Heart right ventricle (tissue), 16 donors: ENCODE measurements at places on chromosomes 2 and 18.

GRCh38 chr18:42114310-42114943, 159.4 kb downstream of the PIK3C3 start:
- DNase-seq, result peak; percentile 76

DNA sequence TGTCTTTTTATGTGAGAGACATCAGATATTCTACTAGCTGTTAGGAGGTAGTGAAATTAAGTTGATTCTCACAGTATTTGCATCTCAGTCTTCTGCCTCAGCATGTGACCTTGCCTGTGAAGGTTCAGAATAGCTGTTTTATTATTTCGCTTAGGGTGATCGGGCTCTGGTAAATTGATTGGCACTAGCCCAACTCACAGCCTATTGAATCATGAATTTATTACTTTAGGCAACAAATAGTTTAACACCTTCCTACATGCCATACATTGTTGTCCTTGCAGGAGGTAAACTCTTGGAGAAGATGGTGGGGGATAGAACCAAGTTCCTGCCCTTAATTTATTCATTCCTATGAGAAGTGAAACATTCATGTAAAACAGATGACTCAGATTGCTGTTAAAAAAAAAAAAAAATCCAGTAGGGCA, 101.9 kb downstream of the GPD2 start:
- no peak for DNase-seq

- DNase-seq, result no peak
Measured at GRCh38 chr2:221467610-221468009, 104.5 kb downstream of the EPHA4 start.

DNA sequence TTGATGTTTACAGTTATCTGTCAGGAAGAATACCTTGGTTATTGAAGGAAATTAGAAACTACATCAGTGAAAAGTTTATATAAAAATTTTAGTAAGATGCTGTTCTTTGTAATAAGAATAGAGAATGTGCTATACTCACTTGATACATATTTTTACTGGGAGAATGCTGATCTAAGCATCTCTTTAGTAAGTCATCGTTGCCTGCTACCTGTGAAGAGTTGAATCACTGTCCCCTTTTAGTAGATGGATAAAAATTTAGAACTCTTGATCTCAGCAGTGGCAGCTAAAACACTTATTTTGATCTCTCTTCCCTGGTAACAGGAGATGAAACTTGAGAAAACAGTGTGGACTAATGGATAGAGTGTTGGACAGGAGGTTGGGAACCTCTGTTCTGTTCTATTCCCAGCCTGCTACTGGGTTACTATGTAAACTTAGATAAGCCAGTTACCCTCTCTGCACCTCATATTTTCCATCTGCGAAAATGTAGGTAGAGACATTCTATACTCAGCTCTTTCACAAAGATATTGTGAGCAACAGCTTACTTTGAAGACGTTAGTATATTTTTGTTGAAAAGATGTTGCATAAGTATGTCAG, 100.3 kb downstream of the FEZ2 start:
- no peak for DNase-seq

GRCh38 chr2:136093583-136093982, 24.4 kb downstream of the CXCR4 start:
- no peak for DNase-seq

DNA sequence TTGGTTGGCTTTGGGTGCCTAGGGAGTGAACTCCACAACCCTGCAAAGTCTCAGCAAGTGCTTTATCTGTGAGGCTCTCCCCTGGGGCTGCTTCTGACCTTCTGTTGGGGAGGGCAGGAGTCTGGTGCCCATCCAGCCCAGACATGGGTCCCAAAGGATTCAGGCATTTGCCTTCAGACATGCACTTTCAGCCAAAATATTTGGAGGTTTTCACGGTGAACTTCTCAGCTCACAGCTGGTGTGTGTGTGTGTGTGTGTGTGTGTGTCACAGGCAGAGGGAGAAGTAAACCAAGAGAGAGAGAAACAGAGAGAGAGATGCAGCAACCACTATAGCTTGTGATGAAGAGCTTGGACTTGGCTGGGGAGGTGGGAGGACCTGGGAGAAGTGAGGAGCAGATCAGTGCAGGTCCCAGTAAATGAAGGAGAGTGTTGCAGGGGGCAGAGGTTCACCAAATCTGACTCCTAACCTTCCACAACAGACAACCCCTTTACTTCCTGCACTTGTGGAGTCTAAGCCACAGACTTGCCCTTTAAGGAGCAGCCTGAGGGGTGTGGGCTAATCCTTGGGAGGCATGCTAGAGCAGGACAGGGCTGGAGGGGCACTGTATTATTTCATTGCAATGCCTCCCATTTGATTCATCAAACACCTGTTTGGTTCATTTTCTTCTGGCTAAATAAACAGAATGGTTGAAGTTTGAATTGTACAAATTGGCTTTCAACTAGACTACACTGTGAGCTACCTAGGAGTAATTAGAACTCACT, 14.1 kb downstream of the SLC9A4 start:
- DNase-seq, result no peak

DNA sequence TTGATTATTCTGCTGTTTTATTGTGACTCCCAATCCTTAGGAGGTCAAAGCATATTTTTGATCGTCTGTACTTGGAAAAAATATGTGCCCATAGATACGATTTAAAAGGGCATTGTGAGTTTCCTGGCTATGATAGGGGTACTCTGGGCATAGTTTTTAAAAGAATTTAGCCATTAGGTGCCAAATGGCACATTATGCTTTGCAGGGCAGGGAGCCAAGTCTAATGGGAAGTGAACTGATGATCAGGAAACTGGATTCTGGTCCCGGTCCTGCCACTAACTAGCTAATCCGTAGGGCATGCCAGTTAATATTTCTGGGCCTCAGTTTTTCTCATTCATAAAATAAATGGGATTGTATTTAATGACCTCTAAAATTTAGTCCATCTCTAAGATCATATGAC, 189.3 kb downstream of the LTBP1 start:
- DNase-seq, result no peak

DNA sequence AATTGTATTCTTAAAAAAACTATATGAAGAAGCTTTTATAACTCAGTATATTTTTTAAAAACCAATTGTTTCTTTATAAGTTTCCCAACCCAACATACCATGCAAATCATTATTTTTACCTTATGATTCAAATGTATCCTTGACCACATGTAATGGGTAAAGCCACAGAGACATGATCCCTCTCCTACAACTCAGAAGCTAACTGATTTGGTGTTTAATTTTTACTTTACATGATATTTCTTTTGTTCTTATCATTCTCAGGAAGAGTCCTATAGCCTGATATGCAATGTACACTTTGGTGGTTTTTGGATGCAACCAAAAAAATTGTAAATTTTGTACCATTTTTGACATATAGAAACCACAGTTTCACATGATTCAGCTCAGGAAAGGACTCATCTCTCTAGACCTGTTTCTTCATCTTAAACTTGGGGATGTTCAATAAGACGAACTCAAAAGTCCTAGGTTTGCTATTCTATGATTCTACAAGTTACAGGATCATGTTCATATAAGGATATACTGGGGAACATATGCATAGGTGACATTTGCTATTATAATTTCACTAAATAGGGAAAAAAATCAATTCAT, 85.2 kb upstream of the RBBP8 start:
- DNase-seq, result no peak

DNA sequence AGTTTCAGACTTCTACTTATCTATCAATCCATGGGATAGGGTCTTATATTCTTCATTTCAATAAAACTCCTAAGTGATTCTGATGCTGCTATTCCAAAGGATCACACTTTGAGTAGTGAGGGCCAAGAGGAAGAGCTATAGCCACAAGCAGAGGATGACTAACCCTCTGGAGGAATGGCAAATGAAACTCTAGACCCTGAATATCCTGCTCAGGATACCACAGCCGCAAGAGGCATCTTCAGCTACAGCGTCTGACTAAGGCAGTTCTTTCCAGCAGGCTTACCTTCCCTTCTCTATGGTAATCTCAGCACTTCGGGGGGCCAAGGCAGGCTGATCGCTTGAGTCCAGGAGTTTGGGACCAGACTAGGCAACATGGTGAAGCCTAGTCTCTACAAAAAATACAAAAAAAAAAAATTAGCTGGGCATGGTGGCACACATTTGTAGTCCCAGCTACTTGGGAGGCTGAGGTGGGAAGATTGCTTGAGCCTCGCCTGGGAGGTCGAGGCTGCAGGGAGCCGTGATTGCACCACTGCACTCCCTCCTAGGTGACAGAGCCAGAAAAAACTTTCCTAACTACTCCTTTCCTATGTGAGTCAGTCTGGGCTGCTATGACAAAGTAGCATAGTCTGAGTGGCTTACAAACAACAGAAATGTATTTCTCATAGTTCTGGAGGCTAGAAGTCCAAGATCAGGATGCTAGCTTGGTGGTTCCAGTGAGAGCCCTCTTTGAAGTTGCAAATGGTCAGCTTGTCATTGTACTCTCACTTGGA, 371.9 kb downstream of the IRS1 start:
- no peak for DNase-seq

DNA sequence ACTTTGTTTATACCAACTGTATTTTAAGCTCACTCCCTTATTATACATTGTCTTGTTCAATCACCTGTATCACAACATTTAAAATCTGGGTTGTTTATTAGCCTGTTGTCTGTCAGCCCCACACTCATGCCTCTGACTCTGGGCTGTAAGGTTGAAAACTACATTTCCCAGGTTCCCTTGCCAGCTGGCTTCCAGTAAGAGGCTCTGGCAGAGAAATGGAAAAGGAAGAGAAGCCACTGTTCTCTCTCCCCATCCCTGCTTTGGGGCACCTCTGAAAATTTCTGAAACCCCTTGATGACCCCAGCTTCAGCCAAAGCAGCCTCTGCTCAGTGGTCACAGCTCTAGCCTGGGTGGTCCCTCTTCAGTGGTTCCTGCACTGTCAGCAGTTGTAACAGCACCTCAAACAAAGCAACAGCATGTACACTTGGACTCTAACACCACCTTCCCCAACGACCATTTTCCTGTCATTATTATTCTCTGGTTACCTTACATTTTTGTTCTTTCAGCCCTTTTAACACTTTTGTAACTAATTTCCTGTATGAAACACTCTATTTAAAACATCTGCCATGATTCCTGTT, 108.9 kb upstream of the LGALSL start:
- no peak for DNase-seq

DNA sequence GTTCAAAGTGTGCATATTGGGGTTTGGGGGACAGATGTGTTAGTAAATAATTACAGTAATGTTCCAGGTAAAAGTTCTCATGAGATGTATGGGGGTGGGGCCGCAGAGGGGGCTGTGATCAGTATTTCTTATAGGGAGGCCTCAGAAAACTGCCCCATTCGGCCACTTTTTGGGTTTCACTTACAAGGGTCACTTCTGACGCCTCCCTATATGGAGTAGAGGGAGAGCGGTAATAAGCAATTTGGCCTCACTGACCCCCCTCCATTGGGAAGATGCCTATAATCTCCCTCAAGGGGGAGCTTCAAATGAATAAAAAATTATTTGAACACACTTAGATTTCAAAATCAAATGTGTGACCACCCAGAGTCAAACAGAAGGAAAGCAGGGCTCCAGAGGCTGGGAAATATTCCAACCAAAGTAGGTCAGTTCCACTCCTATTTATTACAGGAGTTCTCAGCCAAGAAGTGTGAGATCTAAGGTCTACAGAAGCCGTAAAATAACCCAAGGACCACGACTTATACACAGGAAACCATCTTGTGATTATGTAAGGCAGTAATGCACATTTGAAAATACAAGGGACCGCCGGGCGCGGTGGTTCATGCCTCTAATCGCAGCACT, 2.7 kb downstream of the SCTR start:
- no peak for DNase-seq

DNA sequence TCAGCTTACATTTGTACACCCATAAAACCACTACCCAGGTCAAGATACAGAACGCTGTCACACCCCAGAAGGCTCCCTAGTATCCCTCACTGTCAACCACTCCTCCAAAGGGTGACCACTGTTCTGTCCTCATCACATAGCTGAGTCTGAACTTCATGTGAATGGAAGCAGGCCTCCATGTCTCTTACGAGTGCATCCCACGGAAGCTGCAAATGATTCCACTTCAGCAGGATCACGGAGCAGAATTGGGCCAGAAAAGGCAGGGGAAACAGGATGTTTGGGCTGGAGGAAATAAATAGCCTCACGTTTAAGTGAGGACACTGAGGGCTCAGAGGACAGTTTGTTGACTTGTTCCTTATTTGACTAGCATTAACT, 38.4 kb downstream of the LBH start:
- DNase-seq, result no peak

DNA sequence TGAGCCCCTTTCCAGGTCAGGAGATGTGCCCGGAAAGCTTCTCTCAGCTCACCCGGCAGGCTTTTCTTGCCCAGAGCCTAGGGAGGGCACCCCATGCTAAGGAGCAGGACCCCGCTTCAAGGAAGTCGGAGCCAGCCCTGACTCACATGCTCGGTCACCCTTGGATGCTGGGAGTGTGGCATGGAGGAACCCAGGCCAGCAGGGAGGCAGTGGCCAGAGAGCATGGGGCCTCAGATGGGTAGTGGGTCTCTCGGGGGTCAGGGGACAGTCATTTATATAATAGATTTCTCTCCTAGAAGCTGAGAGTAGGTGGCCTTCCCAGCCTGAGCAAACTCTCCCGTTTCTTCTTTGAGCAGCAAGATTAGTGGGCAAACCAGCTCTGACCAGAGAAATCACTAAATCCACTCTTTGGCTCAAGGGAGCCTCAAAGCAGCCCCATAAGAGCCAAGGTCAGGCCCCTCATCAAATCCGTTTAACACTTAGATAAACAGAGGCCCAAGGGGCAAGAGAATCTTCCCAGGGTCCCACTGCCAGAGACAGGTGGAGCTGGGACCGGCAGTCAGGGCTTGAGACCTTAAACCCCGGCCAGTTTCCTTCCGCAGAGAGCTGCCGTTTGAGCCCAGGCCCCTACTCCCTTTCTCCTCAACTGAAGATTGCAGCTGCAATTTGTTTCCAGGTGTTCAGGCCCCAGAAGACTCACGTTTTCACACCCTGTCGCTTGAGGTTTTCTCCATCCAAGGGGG, 113.1 kb downstream of the CYP26B1 start:
- DNase-seq, result no peak

DNA sequence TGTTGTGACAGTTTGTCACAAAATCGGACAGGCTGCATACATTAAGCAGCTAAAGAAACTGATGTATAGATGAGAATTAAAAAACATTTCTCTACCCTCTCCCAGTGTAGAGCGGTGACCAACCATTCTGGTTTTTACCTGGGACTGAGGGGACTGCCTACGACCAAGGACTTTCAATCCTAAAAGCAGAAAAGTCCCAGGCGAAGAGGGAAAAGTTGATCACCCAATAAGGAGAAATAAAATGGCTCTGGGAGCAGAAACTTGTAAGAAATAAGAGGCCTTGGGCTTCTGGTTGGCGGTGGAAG, 30.9 kb upstream of the YPEL5 start:
- no peak for DNase-seq

- no peak for DNase-seq
Measured at GRCh38 chr2:126239320-126239955, 416.5 kb upstream of the GYPC start.

- DNase-seq, result no peak
Measured at GRCh38 chr2:233445152-233445830, 91.0 kb downstream of the DGKD start.

DNA sequence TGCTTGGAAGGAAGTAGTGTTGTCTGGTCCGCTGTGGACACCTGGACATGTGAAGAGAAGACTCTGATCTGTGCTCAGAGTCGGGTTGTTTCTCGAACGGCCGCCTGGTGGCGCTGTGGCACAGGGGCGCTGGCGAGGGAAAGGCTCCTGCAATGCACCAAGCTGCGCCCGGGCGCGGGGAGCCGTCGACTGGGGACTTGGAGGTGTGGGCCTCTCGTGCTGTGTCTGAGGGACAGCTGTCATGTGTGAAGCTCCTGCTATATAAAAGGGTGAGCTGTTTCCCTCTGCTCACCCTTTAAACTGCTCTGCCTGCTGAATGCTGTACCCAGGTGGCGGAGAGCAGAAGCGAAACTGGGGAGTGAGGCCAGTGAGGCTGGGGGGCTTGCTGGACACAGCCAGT, 44.0 kb downstream of the GNAL start:
- DNase-seq, result peak; percentile 65
